Upper lobe of right lung (tissue), 1 donor: ENCODE measurements at places on chromosomes 3 and 15.
A peak's percentile ranks its signal among the peaks of the same experiment; 100 is the strongest.

DNA sequence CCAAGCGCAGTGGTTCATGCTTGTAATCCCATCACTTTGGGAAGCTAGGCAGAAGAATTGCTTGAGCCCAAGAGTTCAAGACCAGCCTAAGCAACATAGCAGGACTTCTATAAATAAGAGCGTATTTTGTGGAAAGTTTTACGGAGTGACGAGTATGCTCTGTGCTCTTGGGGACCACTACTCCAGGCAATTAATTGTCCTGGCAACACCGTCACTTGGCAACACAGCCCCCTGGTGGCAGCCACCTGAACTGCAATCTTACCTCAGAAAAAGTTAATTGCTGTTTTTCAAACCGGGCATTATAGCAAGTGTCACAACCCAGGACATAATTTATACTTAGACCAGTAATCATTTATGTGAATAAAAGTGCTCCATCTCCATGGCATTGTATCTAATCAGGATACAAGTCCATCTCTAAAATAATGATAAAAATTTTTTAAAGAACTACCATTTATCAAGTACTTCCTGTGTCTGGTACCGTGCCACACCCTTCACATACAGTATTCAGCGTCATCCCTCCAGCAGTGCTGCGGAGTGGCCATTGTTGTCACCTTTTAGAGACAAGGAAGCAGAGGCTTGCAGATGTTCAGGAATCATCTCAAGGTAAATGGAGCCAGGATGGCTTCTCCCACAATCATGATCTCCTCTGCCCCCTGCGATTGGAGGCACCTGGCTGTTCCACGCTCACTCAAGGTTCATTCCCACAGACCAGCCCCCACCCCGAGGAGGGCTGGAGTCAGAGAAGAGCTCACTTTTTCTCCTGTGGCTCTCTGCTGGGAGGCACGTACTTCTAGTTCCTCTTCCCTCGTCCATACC is 34.5 kb downstream of the PLA2G4D start:
- DNase-seq = peak; percentile 72

DNA sequence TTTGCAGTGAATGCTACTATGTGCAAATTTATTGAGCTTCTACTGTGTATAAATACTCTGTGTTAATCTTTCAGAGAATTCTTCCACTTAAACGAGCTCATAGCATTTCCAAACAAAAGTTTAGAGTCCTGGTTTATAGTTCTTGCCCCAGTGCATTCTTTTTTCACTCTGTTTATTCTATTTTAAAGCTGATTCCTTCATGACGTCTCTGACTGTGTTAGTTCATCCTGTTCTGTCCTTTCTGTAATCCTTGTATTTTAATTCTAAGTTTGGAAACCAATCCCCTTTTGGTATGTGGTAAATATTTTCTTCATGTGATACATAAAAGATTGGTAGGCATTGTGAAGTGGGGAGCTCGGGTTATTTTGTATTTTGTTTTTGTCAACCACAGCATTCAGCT is 18.7 kb downstream of the P2RY14 start:
- DNase-seq = no peak

GRCh38 chr15:101520395-101520794 is 30.9 kb upstream of the PCSK6 start:
- no peak for DNase-seq

- no peak for DNase-seq
Observed at GRCh38 chr15:67512933-67513714, 7.8 kb upstream of the C15orf61 start.

- DNase-seq = no peak
Observed at GRCh38 chr3:104460477-104461406, 906.0 kb upstream of the ALCAM start.

DNA sequence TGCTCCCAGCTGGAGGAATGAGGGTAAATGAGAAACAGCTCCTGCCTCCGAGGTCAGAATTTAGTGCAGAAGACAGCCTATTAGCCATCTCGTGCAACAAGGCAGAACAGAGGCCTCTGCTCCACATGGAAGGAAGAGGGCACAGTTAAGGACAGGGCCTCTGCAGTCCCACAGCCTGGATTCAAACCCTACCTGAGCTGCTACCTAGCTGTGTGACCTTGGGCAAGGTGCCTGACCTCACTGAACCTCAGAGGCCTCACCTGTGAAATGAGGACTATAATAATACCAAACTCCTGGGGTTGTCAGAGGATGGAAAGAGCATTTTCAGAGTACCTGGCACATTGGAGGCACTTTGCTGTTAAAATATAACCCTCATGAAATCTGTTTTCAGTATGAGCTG is 285.7 kb upstream of the CTNNB1 start:
- no peak for DNase-seq

DNA sequence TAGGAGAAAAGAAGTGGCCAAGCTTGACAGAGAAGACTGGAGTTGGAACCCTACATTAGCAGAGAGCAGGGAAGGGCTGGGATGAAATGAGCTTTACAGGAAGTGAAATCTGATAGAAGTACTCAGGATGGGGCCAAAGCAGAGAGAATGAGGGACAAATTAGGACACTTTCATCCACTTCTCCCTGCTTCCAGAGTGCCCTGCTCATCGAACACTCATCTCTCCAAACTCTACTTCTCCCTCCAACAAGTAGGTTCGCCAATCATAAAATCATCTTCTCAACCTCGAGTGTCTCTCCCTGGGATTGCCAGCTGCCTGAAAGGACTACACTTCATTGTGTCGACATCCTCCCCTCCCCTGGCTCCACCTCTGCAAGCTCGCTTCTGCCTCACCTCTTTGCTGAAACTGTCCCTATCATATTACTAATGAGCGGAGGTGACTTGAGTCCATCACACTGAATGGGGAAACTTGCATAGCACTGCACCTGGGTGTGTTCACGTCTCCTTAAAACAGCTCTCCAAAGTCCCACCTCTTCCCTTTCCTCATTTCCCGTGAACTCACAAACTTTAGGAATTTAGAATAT is 365.8 kb downstream of the FOXP1 start:
- no peak for DNase-seq

DNA sequence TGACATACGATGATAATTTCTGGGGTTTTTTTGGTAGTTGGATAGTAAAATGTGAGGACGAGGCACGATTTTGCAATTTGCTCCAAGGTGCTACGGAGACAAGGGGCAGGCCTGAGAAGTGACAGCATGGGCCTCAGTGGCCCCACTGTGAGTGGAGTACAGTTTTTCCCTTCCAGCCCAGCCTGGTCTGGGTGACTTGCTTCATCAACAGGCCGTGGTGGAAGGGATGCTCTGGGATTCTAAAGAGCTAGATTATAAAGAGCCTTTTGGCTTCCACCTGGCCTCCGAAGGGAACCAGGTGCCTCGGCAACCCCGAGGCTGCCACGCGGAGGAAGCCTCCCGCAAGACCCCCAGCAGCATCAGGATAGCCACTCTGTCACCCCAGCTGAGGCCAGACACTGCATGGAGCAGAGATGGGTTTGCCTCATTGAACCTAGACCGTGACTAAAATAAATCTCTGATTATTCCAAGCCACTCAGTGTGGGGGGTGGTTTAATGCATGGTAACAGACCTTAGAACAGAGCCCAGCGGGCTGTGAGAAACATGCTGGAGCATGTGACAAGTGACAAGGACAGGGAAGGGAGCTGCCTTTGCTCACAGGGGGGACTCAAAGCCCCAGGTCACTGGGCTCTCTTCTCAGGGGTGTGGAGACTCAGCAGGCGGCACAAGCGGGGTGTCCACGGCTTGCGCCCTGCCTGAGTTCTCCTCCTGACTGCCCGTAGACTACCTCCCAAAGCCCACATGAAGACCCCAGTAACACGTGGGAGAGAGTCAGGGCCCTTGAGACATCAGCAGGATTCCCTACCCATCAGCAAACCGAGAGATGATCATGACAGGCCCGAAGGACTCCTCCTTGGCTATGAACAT is 22.6 kb upstream of the SLC41A3 start:
- no peak for DNase-seq

DNA sequence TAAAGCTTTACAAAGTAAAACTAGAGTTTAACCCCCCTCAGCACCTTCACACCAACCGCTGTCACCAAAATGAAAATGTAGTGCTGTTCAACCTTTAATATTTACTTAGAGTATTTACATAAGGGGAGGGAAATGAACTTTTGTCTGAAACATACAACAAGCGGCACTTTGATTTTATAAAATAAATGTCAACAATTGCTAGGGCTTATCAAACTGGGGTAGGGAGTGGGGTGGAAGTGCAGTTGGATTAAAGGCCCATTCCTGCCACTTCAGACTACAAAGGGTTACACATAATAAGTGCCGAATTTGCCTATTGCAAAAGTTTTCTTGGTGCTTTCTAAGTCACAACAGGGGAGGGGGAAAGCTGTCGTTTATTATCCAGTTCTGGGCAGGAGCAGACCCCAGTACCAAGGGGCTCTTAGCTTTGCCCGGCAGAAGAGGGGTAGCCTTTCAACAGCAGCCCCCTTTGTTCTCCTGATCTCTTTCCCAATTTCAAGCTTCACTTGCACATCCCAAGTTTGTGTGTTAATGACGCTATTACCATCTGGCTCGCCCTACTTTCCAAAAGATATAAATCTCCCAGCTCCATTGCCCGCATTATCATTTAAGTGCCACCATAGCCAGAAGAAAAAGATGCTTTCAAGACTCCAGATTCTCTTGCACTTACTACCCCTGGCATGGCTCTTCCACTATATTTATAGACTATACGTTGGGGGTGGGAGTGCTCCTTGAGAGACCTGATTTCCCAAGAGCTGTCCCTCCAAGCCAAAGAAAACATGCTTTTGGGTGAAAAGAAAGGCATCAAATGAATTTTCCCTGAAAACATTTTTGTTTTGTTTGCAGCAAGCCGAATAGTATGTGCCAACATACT is 17.0 kb downstream of the SOX2 start:
- DNase-seq = no peak

DNA sequence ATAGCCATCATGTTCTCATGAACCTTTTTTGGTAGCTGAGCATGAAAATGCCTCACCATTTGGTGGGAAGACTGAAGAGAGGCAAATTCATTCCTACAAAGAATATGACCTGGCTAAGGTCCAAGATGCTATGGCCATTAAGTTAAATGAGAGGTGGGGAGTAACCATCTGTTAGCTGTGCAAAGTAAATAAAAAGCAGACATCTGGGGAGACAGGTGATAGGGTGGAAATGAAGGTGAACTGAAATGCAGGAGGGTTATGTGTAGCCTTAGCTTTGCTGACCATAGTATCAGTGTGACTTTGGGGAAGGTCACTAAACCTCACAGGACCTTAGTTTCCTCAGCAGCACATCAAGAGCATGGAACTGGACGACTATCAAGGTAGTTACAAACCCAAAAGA is 111.0 kb upstream of the STRIT1 start:
- DNase-seq = no peak
